ENCODE measurements at places on chromosomes 12 and 14.
A peak's percentile ranks its signal among the peaks of the same experiment; 100 is the strongest.

- no peak for DNase-seq
These were observed 1.6 kb downstream of the CEP170B start for GRCh38 chr14:104866451-104867370.

- no peak for DNase-seq
These were observed 153.1 kb downstream of the BCAT1 start for GRCh38 chr12:24795699-24796347.

GRCh38 chr14:83147006-83147405, 1613.4 kb upstream of the SEL1L start:
- no peak for DNase-seq

GRCh38 chr14:100399052-100399849, 76.1 kb downstream of the SLC25A47 start:
- peak; percentile 52 for DNase-seq

DNA sequence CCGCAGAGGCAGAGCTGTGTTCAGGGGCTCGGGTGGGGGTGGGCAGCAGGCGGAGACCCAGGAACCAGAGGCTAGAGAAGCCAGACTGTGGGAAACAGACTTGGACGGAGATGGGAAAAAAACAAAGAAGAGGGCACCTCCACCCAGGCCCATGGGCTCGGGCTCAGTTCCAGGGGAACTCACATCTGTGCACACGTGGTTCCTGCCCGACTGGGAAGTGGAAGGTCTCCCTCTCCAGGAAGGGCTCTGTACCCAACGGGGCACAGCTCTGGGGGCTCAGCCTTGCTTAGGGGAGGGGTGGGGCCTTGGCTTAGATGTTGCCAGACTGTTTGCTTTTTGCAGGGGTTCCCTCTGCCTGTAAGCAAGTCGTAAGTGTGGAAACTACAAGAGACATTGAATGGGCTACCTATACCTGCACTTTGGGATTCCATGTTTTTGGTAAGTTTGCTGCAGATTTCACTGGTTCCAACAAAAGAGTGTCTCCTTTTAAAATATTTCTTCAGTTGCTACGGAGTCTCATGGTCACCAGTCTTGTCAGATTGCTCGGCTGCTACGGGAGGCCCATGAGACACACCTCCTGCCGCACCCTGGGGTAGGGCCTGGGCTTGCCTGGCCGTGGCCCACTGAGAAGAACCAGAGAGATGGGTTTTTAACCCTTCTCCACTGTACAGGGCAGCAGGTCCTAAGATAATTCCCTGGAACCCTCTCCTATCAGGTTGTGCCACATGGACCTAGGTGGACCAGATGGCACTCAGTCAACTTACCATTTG, 127.6 kb upstream of the EVL start:
- DNase-seq = no peak

DNA sequence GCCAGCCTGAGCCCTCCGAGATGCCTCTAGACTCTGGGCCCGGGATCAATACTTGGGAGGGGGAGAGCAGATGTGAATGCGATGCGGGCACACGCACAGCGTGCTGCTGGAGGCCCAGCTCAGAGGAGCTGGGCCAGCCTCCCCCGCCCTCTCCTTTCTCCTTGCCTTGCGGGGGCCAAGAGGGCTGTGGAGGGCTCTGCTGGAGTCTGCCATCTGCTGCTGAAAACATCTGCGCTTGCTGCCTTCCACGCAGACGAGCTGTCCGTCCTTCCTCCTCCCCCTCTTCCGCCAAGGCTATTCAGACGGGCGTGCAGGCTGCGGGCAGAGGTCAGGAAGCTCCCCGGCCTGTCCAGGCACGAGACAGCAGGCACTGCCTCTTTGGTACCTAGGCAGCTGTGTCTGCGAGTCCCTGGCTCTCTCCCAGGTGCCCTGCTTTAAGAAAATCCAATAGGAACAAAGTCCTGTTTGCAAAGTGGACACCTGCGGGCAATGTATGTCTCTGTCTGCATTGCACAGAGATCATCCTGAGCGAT, 75.2 kb downstream of the SPRING1 start:
- peak; percentile 43 for DNase-seq

Measured in AG10803 (cell line).